ENCODE measurements at places on chromosomes 3 and 15.

DNA sequence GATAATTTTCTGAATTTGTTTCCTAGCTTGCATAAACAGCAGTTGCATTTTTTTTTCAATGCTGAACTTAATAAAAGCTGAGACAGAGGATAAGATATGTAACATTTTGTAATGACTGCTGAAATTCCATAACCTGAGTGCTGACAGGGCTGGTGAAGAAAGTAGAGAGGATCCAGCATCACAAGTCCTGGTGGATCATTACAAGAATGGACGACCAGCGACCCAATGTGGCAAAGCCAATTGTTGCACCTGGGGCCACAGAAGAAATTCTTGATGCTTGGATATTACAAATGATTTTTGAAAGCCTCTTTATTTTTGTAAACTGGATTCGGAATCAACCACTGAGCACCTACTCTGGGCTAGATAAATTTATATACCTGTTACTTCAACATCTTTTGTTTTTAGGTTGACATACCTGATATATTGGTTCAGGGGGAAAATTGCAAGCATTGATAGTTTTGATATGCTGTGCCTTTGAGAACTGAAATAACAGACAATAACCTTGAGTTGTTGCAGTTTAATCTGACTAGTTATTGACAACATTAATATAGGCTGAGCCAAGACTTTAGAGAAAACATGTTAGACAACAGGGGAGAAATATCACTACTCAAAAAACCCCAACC, 3.9 kb upstream of the ACTL6A start:
- peak; percentile 9 for DNase-seq

DNA sequence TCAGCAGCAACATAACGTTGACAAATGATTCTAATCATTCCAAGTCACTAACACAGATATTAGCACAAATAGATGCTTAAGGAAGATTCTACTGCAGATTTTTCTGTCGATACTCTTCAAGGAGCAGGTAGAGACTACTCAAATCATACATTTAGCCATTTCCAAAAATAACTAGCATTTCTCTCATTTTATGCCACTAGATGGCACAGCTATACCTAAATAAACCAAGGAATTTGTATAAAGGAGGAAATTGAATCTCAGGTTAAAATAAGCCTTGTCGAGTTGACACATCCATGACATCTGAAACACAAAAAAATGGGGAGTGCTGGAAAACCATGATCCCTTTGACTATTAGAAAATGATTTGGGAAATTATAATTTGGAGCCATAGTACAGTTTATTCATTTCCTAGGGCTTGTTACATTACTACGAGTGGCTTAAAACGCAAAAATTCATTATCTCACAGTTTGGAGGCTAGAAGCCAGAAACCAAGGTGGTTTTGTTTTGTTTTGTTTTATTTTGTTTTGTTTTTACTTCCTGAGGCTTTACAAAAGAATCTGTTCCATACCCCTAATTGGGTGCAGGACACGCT, 59.5 kb upstream of the STRIT1 start:
- no peak for DNase-seq

GRCh38 chr15:67307889-67308597, 53.5 kb downstream of the IQCH start:
- no peak for DNase-seq

GRCh38 chr3:139935866-139936817, 1.2 kb downstream of the CLSTN2 start:
- no peak for DNase-seq

DNA sequence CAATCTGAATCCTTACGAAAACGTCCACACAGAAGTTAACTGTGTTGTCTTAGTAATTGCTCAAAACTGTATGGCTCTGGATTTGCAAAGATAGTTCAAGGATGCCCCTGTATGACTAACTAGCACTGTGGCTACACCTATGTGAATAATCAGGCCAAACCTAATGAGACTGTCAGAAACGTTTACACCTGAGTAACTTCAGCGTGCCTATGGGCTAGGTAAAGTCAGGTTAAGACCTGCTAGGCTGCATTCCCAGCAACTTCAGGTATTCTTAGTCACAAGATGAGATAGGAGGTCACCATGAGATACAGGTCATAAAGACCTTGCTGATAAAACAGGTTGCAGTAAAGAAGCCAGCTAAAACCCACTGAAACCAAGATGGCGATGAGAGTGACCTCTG, 87.8 kb upstream of the PLXND1 start:
- DNase-seq = no peak

GRCh38 chr3:122577409-122578031, at the start of gene PARP15:
PARP15 (plus strand) TSS chr3:122577650; CDS start chr3:122577668, 18 bp downstream.
- no peak for DNase-seq
